Activated T-helper 1 cell treated with anti-CD3 and anti-CD28 coated beads, Interleukin-12 subunit alpha, Interleukin-12 subunit beta, Interleukin-2, Interleukin-4 antibody, amounts not matched to agents 30 ng/mL and 10 ng/mL and 1 ng/mL, durations not matched to agents 14 hours and 24 hours and 36 hours (primary cell): ENCODE measurements at places on chromosomes 7 and 10. TPM values are rescaled to one million over a fixed set of nuclear protein-coding genes. Genes with fewer than 3 reads are reported as not detected.

GRCh38 chr7:127474457-127474856 lies 81.9 kb upstream of the ZNF800 start:
- no peak for DNase-seq

- no peak for DNase-seq
Measured at GRCh38 chr10:104862-105565, 30.2 kb upstream of the ZMYND11 start.

Gene LIPK
- total RNA-seq = not detected in 2 replicates

Gene ZNF655
- 77.9 and 79.9 TPM in 2 replicates for total RNA-seq

DNA sequence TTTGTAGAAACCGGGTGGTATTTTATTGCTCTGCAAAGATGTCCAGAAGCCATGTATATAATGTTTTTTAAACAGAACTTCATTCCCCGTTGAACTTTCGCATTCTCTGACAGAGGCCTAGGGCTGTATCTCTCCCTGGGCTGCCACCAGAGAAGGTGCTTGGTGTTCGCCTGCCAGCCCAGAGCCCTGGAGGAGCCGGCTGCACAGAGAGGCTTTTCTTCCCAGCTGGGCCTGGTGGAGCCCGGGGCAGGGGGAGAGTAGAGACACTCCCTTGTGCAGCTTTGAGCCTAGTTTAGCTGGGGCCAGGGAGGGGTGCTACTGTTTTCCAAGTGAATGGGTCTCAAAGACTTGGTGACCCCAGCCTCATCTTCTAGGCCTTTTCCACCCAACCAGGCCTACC lies 13.6 kb upstream of the TRIM8 start:
- DNase-seq = no peak

- DNase-seq = no peak
Measured at GRCh38 chr7:102286237-102287110, at the start of gene SH2B2. SH2B2 (plus strand) TSS chr7:102286868; CDS start chr7:102300551, 13,683 bp downstream.

Gene GPC2
- total RNA-seq = 3.9 and 4.8 TPM in 2 replicates

- DNase-seq = no peak
Measured at GRCh38 chr10:21919906-21920305, 83.6 kb downstream of the DNAJC1 start.
